T-helper 2 cell treated with Interferon-gamma antibody and Interleukin-4, amounts not matched to agents 100 ng/mL and 5 ng/mL, for 36 hours (primary cell): ENCODE measurements at places on chromosomes 12 and 14. TPM values are rescaled to one million over a fixed set of nuclear protein-coding genes. Genes with fewer than 3 reads are reported as not detected.

The DENND5B gene
- total RNA-seq: 0.52 and 0.55 TPM in 2 replicates

The C12orf43 gene
- 23.2 and 26.1 TPM in 2 replicates for total RNA-seq

The DPF3 gene
- 2.5 and 2.7 TPM in 2 replicates for total RNA-seq

The KRT74 gene
- total RNA-seq: not detected in 2 replicates

The SETD1B gene
- total RNA-seq: 32.6 and 32.7 TPM in 2 replicates

The KCNC2 gene
- total RNA-seq: not detected in 2 replicates

The PRB2 gene
- not detected in 2 replicates for total RNA-seq

The GPRC5D gene
- total RNA-seq: not detected in 2 replicates

The ALDH1L2 gene
- total RNA-seq: 0.52 and 0.73 TPM in 2 replicates

The CLEC9A gene
- not detected in 2 replicates for total RNA-seq

The MANSC4 gene
- total RNA-seq: not detected in 2 replicates

The CLEC4C gene
- not detected in 2 replicates for total RNA-seq

The RNU4-1 gene
- 3,138 and 3,380 TPM in 2 replicates for total RNA-seq

The BEST3 gene
- not detected in 2 replicates for total RNA-seq

The CARMIL3 gene
- total RNA-seq: 0.73 and 0.82 TPM in 2 replicates

The AKAP6 gene
- total RNA-seq: 0.45 and 1.4 TPM in 2 replicates

The RBP5 gene
- 0.50 and 0.84 TPM in 2 replicates for total RNA-seq

The MSRB3 gene
- total RNA-seq: not detected in 2 replicates

The ZDHHC22 gene
- not detected in 2 replicates for total RNA-seq

The TBX3 gene
- not detected in 2 replicates for total RNA-seq

The LTB4R gene
- total RNA-seq: 19.2 and 23.4 TPM in 2 replicates

The C1QL4 gene
- total RNA-seq: not detected in 2 replicates

The LDHB gene
- total RNA-seq: 1,291 and 1,307 TPM in 2 replicates

The MMP17 gene
- 0.23 TPM in 1 of 2 replicates, not detected in the other for total RNA-seq

The NXPH4 gene
- 0.43 and 1.0 TPM in 2 replicates for total RNA-seq

The L2HGDH gene
- total RNA-seq: 11.8 and 13.5 TPM in 2 replicates

The NGB gene
- not detected in 2 replicates for total RNA-seq

The SLC24A4 gene
- total RNA-seq: not detected in 2 replicates

The NRXN3 gene
- total RNA-seq: not detected in 2 replicates

The GPX2 gene
- not detected in 2 replicates for total RNA-seq

The NTF3 gene
- not detected in 2 replicates for total RNA-seq

The CLEC4E gene
- total RNA-seq: not detected in 2 replicates

The PAWR gene
- 3.2 and 3.5 TPM in 2 replicates for total RNA-seq

The VPS37B gene
- 16.0 and 19.5 TPM in 2 replicates for total RNA-seq

The AKAP5 gene
- total RNA-seq: 1.5 TPM in 2 replicates

The BCL7A gene
- 7.1 and 7.3 TPM in 2 replicates for total RNA-seq

The MANSC1 gene
- total RNA-seq: 0.61 and 0.66 TPM in 2 replicates

The KLRD1 gene
- total RNA-seq: 0.50 and 0.70 TPM in 2 replicates

The PRIMA1 gene
- not detected in 2 replicates for total RNA-seq

The C12orf50 gene
- 0.09 TPM in 2 replicates for total RNA-seq

The KLHDC1 gene
- total RNA-seq: 1.1 and 1.5 TPM in 2 replicates

The ZC3H10 gene
- 9.3 and 9.5 TPM in 2 replicates for total RNA-seq

The IL26 gene
- total RNA-seq: 0.39 and 0.41 TPM in 2 replicates

The XPOT gene
- 109 and 112 TPM in 2 replicates for total RNA-seq
